ENCODE measurements at places on chromosomes 7 and 10.

DNA sequence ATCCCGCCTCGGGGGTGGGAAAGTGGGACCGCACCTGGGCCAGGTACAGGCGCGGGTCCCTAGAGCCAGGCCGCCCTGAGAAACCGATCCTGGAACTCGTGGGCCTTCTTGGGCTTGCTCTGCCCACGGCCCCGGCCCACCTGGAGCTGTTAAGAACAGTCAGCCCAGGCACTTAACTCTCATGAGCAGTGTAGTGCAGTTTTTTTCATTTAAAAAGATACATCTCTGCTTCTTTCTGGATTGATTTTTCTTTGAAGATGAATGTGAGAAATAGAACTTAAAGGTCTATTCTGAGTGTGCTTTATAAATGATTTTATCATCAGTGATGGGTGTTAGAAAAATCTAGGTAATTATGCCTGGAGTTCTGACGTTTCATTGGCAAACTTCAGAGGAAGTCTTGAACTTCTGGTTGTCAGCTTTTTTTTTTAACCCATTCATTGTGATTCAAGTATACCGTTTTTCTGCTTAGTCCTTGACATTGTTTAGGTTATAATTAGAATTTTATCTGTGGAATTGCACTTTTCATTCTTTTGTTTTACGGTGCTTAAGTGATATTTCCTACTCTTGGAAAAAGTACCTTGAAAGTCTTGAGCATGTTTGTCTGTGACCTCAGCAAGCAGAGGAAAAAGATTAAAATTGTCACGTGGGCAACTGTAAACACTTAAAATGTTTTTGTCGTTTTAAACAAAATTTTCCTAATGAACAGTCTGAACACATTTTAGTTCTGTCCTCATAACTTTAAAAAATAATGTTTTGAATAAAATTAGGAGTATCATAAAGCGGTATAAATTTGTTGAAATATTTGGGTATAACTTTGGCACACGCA lies 906 bp downstream of the CDK1 start:
- DNase-seq, result no peak

DNA sequence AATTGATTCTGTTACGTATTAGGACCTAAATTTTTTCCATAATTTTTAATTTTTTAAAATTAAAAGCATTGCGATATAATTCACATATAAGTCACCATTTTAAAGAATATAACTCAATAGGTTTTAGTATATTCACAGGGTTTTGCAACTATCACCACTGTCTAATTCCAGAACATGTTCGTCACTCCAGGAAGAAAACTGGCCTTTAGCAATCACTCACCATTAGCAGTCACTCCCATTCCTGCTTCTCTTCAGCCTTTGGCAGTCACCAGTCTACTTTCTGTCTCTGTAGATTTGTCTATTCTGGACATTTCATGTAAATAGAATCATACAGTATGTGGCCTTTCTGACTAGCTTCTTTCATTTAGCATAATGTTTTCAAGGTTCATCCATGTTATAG lies 176.5 kb downstream of the EXOC4 start:
- DNase-seq, result no peak

DNA sequence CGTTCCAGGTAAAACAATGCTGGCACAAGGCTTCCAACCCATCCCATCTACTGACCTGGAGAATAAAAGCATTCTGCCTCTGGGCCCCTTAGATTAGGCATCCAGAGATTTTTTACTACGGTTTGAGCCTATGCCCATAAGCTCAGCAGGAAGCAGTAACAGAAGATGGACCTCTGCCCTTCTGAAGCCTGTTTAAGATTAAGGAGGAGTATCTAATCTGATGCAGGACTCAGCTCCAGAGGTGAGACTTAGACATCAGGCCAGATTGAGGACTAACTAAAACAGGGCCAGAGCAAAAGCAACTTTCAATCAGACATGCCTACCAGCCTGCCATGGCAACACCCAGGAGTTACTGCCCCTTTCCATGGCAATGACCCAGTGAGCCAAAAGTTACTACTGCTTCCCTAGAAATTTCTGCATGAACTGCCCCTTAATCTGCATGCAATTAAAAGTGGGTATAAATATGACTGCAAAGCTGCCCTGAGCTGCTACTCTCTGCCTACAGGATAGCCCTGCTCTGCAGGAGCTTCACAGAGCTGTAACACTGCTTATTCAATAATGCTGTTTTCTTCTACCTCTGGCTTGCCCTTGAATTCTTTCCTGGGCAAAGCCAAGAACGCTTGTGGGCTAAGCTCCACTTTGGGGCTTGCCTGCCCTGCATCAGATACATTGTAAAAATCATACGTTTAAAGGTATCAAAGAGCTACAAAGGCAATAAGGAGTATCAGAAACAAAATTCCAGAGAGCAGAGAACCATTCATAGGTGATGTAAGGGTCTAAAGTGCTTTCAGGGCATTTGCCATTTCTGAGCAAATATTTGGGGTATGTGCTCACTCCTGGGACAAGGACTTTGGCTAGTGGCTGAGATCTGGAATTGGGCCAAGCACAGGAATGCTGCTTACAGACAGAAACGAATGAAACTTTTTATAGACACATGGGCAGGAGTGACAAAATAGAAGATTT lies 25.0 kb upstream of the CNNM1 start:
- DNase-seq, result no peak

DNA sequence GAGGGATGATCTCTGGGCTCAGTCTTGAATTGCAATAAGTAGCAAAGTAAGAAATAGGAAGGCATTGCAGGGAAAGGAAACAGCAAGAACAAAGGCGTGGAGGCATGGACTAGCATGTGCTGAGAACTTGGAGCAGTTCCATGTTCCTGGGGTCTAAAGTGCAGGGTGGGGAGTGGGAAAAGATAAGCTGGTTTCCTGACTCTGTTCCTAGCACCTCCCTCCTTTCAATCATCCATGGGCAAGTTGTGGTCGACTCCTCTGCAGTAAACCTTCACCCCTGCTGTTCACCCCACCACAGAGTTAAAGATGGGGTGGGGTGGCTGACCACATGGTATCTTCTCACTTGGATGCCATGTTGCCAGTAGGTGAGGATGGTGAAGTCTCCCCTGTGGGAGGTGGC lies 29.6 kb downstream of the RPS24 start:
- no peak for DNase-seq

GRCh38 chr7:97005183-97006054 lies at the start of gene DLX6:
Gene DLX6, plus strand, starts transcription at chr7:97005553. Its CDS starts 425 bp downstream, at chr7:97005978.
- no peak for DNase-seq

DNA sequence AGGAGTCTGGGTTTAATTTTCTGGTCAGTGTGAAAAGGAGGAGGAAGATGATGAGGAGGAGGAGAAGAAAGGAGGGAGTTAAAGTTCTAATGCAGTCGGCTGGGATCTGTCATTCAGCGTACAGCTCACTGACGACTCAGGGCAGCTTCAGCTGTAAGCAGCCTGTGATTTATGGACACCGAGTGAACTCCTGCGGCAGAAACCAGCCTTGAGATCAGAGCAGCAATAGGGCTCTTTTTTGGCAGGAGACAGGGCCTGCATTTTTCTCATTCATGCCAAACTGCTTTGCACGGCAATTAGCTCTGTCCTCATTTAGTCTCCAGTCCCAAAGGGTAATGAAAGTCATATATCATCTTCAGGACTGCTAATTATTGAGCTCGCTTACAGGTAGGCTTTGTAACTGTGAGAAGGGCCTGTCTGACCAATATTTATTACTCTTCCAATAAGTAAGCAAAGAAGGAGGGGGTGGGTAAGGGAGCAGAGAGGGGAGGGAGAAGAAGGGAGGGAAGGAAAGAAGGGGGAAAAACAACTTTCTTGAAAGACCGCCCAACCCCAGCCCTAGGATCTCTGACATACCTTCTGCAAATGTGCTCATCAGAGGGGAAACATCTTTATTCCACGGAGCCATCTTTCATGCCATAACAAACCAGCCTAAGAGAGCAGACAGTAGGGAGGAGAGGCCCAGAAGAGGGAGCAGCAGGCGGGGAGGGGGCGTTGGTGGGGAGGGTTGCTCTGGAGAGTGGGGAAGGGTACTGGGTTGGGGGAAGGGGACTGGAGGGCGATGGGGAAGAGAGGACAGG lies 48.1 kb upstream of the COMTD1 start:
- peak; percentile 63 for DNase-seq

GRCh38 chr10:15068802-15069201 lies 19.8 kb downstream of the ACBD7 start:
- peak; percentile 21 for DNase-seq

DNA sequence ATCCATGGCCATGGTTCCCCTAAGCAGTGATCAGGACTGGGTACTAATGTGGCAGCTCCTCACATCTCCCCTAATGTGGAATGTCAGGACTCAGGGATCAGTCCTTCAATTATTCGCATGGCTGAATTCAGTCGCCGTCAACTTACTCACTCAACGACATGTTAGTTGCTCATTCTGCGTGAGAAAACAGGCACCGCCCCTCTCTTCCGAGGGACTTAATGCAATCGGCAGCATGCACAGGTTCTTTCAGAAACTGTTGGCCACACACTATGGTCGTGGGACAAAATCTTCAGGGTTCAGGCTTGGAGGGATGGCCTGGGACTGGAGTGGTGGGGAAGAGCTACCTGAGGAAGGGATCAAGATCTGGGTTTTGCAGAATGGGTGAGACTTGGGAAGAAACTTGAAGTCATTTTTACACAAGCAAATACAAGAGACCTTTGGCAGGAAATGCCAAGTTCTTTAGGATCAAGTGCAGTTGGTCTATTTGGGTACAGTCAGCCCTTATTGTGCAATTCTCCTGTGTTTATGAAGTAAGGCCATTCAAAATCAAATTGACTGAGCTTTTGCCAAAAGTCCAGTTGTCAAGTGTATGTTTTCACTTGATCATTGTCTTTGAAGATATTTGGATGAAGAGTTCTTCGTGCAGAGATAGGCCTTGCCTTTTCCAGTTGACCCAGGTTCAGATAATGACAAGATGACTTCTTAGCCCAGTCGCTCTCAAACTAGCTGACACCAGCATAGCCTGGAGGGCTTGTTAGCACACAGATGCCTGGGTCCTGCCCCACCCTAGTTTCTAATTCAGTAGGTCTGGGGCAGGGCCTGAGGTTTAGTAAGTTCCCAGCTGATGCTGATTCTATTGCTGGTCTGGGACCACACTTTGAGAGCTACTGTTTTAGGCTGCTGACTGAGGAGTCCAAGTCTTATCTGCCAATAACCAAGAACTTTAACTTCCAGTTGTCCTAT lies 48.5 kb downstream of the LRRC18 start:
- no peak for DNase-seq

GRCh38 chr10:69636626-69637605 lies 6.9 kb downstream of the FAM241B start:
- no peak for DNase-seq

- peak; percentile 24 for DNase-seq
Observed at GRCh38 chr10:107442035-107442505, 277.6 kb upstream of the SORCS1 start.

GRCh38 chr10:126503392-126504062 lies 115.2 kb upstream of the ADAM12 start:
- no peak for DNase-seq

DNA sequence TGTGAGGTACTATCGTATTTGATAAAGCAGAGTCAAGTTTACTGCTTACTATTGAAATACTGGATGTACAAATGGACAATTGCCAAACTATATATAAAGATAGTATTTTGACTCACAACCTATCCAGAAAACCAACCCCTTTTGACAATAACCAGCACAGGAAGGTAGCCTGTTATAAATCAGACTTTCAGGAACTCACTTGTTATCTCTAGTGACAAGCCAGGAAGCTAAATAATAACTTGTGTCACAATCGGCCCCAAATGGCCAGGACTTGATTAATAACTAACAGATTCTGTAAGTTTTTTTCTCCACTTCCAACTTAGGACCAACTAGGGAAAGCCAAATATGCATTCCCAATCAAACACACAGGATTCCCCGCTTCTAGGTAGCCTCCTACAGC lies 38.8 kb upstream of the SLC35G1 start:
- DNase-seq, result no peak

DNA sequence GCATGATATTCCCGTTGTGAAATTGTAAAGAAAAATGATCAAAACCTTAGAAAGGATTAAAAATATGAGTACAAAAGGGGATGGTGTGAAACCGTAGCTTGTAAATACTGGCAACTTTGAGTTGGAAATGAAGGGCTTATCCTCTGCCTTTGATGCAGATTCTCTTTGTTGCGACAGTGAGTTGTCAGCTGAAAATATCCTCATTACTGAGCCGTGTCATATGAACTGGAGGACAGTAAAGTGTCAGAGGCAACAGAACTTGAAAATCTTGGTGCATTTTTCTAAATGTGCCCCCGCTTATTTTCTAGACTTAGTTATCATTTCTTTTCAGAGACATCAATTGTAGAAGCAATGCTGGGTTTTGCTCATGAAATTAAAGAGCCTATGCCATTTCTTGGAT lies 170.5 kb upstream of the NPS start:
- no peak for DNase-seq

DNA sequence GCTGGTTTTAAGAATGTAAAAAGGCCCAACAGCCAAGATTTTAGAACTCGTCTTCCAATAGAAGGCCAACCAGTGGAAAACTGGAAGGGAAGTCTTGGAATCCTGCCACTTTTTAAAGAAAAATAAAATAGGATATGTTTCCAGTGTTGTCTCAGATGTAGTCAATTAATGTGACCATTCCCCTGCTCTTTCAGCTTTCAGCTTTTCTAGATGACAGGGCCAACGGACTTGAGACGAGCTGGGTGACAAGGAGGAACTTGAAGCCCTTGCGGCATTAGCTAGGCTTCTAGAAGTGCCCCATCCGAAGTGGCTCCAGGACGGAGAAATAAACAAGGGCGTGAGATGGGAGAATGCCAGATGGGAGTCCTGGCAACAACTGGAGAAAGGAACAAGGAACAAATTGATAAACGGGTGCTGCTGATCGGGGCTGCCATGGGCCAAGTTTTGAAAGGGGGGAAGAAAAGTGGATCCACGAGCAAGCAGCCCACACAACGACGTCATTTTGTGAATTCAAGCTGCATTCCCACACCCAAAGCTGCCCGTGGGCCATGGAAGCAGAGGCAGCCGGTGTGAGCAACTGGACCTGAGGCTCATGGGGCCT lies 42.3 kb downstream of the CTBP2 start:
- DNase-seq, result no peak

DNA sequence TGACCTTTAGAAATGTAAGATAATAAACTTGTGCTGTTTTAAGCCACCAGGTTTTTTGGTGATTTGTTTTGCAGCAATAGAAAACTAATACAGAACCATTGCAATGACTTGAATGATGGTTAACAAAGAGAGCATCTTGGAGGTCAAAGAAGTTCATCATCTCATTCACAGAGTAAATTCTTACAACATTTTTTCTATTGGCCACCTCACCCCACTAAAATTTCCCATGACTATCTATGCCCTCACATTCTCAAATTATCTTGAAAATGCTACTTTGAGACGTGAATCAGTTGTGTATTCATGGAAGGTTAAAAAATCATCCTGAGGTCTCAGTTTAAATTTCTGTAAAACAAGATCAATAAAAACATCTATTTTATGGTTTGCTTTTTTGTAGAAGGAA lies 754.2 kb downstream of the SORCS1 start:
- DNase-seq, result no peak

GRCh38 chr7:17446340-17446739 lies 147.9 kb downstream of the AHR start:
- DNase-seq, result no peak

GRCh38 chr10:15539262-15539661 lies 168.2 kb upstream of the FAM171A1 start:
- DNase-seq, result no peak

- peak; percentile 78 for DNase-seq
Observed at GRCh38 chr10:75191821-75192568, 18.6 kb upstream of the VDAC2 start.

Data from AG04449 (cell line).